ENCODE measurements at places on chromosomes 7 and 10. TPM values are rescaled to one million over a fixed set of nuclear protein-coding genes. Genes with fewer than 3 reads are reported as not detected.

BEND7 gene
- 5.7 TPM for total RNA-seq

DNA sequence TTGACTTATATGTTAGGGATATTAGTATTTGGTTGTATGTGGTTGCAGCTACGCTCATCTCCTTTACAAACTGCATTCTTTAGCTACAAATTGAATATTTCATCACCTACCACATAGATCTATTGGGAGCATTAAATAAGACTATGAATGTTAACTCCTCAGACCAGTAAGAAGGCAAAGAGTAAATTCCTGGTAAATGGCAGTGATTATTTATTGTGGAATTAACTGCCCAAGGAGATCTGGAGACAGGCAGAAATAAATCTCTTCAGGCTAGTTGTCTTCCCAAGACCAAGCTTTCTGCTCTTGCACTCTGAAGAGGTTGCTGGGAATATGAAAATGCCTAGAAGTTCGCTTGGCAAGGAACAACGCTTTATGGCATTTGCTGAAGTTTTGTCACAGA, 74.6 kb downstream of the ANLN start:
- no peak for DNase-seq

DNA sequence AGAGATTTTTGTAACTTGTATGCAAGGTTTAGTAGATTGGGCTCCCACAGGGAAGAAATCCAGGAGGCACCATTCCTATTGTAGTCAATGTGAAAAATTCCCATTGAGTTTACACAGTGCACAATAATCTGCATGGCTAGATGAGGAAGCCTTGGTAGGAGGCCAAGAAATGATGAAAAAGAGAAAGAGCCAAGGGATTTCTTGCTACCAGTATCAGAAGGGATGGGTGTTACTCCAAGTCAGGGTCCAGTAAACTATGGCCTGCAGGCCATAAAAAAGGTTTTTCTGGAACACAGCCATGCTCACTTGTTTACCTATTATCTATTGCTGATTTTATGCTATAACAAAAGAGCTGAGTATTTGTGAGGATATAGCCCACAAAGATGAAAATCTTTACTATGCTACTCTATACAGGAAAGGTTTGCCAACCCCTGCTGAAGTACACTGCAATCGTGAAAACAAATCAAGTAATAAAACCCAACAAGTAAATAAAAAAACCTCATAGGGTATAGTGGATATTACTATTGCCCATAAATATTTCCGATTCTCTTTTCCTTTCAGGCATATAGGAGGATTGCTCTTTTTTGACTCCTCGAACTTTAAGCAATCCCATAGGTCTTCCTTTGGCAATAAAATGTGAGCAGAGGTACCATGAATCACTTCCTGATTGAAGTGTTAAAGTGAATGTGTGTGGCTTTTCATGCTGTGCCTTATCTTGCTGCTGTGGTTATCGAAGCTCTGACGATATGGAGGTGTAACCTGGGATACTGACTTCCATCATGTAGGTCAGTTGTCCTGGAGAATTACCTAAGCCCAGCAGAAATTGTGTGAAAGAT, 256.3 kb upstream of the MAGI2 start:
- DNase-seq: no peak

DNA sequence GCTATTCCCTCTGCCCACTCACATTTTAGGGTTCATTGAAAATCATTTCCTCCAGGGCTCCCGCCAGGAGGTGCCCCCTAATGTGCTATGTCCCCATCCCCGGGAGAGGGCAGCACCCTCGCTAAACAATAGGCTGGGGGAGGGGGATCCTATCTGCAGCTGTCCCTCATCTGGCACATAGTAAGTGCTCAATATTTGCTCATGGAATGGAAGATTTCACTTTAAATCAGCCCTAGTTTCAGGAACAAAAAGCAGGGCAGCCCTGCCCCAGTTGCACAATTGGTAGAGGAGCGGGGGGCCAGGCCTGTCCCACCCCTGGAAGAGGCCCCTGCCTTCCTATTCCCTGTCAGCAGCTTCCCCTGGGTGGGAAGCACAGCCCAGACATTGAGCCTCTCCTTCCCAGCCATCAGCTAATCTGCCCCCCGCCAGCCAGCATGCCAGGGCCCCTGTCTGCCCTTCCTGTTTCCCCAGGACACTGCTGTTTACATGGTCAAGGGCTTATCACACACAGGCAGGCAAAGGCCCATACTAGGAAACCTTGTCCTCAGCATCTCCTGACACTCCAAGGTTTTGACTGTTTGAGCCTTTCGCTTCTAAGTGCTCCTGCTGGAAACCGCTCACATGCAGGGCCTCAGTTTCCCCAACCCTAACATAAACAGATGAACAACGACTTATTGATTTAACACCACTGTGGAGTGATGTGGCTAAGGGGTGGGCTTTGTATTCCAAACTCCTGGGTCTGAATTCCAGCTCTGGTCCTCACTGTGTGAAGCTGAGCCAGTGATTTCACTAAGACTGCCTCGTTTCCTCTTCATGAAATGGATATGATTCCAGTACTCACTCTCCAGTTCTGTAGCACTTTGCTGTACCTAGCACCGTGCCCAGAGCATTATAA, 130.7 kb upstream of the ZMIZ1 start:
- peak; percentile 62 for DNase-seq

GRCh38 chr7:94294471-94295131, 100.1 kb upstream of the COL1A2 start:
- DNase-seq: no peak

DNA sequence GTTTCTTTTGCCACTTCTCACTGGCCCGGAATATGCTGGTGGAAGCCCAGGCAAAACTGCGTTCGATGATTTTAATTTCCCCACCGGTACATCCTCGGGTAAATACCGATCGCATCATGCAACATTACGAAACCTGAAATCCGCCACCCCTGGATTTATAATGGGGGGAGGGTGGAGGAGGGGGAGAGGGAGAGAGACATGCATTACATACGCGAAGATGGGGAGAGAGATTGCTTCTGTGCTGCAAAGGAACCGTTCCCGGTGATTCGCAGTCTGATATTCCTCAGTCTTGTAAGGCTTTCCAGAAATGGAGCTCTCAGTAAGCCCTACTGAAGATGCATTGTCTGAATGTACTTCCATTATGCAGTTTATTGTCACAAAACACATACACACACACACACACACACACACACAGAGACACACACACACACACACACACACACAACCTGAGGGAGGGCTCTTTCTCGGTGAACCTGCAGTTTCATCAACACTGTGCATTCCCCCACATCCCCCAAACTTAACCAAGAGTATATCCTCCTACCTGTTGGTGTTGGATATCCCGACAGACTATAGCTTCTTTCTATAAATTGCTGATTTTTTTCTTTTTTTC, 741 bp downstream of the GPR85 start:
- peak; percentile 10 for DNase-seq

CTAGE8 gene
- 0.81 TPM for total RNA-seq

- DNase-seq: no peak
Measured at GRCh38 chr7:91875851-91876250, 4.7 kb downstream of the MTERF1 start.

DNA sequence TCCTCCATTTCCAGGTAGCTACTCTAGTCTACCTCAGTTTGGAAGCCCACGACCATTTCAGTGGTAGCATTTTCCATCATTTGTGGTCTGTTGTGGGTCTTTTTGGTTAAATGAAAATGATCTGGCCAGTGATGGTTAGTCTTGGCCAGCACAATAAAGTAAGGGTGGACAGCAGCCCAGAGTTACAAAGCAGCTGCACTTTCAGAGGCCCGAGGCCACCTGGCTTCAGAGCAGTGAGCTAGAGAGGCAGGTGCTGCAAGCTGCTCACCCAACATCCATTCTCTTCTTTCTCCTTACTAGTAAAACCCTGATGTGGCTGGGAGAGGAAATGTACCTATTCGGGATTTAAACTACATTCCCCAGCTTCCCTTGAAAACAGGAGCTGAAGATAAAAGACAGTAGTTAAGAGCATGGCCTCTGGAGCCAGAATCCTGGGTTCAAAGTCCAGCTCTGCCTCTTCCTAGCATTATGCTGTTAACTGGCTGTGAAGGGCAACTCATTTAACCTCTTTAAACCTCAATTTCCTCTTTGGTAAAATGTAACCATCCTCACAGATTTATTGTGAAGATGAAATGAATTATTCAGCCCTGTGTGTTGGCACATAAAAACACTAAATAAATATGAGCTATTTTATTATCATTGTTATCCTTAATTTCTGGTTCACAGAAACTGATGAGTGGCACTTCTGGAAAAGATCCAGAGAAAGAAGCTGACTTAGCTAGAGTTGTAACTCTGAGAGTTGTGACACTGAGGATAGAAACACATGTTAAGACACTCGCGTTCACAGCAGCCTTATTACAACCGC, 517.4 kb downstream of the PARD3 start:
- no peak for DNase-seq

DNA sequence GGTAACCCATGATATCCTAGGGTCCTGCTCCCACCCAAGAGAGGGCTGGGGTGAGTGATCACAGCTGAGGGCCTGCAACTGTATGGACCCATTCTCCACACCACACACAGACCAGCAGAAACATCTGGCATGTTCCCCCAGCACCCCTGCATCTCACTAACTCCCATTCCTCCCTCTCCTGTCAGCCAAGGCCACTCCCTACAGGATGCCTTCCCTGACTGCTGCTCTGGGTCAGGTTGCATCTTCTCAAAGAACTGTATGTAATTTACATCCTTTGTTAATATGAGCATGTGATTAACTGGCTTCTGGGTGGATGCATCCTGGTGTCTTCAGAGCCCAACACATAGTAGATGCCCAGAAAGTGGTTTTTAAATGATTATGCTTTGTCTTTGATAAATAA, 56.2 kb downstream of the PTPRE start:
- DNase-seq: no peak

DNA sequence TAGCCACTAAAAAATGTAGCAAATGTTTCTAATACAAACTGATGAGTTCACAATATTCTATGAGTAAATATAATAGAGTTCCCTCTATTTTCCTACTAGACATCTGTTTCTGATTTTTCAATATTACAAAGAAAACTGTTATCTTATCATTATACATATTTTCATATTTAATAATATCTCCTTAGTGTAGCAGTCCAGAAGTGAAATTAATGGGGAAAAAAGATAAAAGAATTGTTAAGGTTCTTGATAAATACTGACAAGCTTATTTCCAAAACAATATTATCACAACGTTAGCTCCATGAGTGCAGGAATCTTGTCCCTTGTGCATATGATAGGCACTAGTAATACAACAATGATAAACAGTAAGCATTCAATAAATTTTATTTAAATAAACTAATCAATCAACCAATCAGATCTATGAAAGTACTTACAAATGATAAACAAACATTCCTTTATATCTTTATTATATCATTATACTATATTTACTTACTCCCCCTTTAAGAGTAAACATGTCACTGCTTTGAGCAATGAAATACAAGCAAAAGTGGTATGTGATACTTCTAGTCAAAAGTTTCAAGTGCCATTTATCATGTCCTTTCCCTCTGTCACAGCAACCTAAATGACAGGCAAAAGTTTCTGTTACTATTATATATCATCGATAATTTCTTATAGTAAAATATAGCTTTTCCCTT, 103.1 kb downstream of the IMMP2L start:
- DNase-seq: no peak

DNA sequence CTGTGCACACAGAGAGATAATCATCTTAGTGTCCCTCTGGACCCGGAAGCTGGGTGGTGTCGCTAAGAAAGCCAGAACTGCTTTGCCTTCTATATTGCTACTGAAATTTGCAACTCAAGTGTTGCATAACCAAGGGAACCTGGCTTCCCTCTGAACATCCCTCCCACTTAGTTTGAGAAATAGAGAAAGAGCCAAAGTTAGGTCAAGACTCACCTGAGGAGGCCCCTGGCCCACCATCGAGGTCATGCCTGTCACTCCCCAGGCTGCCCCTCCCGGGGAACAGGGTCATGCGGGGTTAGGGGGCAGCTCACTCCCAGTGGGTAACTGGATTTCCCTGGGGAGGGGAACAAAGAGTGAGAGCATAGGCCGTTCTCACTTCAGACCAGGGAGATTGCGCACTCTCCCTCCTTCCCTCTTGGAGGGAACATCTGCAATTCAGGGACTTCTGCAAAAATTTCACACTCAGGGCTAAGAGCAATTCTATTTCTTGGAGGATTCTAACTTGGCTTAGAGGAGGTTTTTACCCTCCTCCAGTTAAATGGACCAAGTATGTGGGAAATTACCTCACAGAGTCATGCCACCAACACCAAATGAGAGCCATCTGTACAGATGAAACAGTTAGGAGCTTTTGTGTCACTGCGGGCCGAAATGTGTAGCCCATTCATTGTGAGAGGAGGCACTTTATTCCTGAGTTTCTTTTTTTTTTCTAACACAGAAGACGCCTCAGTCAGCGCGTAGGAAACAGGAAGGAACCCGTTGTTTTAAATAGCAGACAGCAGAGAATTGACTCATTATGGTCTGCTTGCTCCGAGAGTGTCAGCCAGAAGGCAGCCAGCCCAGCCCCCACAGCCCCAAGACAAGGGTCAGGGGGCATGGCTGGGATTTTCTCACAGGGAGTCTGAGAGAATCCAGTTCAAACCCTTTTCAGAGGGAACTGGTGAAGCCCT, 221.3 kb downstream of the ARHGAP12 start:
- DNase-seq: peak; percentile 65

CHAT gene
- not detected for total RNA-seq

- DNase-seq: no peak
Measured at GRCh38 chr10:118557946-118558345, 37.5 kb downstream of the PRLHR start.

DNA sequence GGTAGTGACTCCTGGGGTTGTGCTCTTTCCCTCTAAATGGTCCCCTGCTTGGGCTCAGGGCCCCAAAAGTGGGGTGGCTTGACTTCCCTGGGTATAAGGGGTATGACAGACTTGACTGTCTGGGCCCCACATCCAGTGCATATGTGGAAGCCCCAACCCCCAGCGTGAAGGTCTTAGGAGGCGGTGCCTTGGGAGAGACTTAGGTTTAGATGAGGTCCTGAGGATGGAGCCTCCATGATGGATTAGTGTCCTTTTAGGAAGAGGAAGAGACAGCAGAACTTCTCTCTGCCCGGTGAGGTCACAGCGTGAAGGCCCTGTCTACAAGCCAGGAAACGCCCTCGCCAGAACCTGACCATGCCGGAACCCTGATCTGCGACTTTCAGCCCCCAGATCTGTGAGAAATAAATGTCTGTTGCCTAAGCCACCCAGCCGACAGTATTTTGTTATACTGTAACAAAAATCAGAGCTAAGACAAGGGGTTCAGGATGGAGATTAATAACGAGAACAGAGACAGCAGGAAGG, 23.8 kb downstream of the PODXL start:
- DNase-seq: no peak

- DNase-seq: no peak
Measured at GRCh38 chr10:14656052-14656730, 118.5 kb downstream of the FAM107B start.

DNA sequence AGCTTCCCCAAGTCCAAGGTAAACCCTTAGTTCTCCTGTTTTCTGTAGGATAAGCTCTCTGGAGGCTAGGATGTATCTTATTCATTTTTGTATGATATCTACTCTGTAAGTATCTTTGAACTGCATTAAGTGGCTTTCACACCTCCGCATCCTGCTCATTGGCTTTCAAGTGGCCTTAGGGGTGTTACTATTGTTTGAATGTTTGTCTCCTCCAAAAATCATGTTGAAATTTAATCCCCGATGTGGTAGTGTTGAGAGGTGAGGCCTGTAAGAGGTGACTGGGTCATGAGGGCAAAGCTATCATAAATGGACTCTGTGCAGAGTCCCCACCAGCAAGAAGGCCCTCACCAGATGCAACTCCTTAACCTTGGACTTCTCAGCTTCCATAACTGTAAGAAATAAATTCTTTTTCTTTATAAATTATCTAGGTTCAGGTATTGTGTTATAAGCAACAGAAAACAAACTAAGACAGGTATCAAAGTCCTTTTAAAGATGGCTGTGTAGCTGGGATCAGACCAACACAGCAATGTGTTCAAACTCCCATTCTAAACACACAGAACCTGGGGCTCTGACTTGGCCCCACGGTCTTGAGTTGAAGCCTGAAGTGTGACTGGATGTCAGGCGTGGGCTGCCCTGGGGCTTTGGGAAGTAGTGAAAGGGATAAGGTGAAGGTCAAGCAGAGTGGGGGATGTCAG, 25.9 kb downstream of the TBXAS1 start:
- DNase-seq: no peak
